ENCODE measurements at places on chromosomes 2 and 18. TPM values are rescaled to one million over a fixed set of nuclear protein-coding genes. Genes with fewer than 3 reads are reported as not detected.

DNA sequence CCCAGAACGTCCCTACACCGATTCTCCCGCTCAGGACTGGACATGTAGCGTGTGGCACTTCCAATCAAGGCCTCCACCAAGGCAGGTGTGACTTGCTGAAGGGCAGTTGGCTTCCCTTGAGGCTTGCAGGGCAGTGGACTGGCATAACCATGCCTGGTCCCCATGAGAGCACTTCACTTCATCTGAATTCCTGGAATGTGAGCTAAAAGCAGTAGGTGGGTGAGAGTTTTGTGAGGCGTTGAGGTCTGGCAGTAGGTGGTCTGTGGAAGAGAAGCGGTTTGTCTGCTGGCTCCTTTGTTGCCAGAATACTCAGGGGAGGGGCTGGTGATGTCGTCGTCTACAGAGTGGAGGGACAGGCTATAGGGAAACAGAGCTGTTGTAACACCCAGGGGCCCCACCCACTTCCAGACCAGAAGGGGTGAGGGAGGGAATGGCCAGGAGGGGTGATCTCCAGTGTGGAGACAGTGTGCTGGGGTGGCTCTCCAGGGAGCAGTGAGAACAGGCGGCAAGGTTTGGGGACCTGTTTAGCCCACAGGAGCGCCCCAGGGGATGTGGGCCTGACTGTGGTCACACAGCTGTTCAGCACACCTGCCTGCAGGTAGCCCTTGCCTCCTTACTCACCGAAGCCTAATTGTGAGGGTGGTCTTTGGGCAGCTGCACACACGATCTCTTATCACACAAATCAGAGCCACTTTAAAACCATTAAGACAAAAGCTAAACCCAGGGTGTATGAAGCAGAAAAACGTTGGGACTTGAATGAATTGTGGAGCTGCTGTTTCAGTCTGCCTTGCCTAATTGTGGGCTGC, 21.5 kb upstream of the ALKAL2 start:
- H3K4me1 ChIP-seq: no peaks in the 10 kb centered on the region
- no peak for DNase-seq
- no peak overlapping the region for H3K27ac ChIP-seq
- no peaks in the 10 kb centered on the region for H3K36me3 ChIP-seq
- no peaks in the 10 kb centered on the region for H3K27me3 ChIP-seq

DNA sequence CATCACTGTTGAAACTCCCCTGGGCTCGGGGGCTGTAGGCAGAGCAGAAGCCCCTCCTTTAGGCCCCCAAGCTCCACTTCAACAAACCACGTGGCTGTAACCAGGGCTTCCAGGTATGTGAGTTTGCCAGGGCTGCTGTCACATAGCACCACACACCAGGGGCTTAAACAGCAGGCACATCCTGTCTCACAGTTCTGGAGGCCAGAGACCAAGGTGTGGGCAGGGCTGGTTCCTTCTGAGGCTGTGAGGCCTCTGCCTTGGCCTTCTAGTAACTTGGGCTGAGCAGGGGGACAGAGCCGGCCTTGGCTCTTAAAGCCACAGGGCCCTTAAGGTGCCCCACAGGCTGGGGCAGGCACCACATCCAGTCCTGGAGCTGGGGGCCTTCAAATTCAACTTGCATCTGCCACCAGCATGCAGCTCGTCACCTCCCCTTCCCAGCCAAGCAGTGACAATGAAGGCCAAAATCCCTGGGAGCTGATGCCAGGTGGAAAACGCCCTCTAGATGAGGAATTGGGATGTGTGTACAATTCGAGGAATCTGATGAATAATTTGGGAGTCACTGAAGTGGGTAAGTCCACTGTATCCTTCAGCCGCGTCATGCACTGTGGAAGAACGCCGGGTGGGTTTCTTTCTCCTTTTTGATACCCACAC, 104.2 kb upstream of the ODC1 start:
- no peaks in the 10 kb centered on the region for H3K36me3 ChIP-seq
- peak; percentile 25 for DNase-seq
- H3K4me3 ChIP-seq: no peak overlapping the region
- no peak overlapping the region for H3K27ac ChIP-seq

The GALNT3 gene
- 0.05 TPM for polyA plus RNA-seq

- no peak overlapping the region for H3K4me3 ChIP-seq
- no peaks in the 10 kb centered on the region for H3K27me3 ChIP-seq
- H3K4me1 ChIP-seq: no peaks in the 10 kb centered on the region
- no peaks in the 10 kb centered on the region for H3K36me3 ChIP-seq
- DNase-seq: no peak
Measured at GRCh38 chr2:166170356-166170755, 42.5 kb upstream of the SCN1A start.

- peaks cover 9% of the 10 kb centered on the region for H3K4me1 ChIP-seq
- peak overlapping the region; percentile 29 for H3K27ac ChIP-seq
Measured at GRCh38 chr2:190343089-190343535, 277 bp upstream of the INPP1 start.

DNA sequence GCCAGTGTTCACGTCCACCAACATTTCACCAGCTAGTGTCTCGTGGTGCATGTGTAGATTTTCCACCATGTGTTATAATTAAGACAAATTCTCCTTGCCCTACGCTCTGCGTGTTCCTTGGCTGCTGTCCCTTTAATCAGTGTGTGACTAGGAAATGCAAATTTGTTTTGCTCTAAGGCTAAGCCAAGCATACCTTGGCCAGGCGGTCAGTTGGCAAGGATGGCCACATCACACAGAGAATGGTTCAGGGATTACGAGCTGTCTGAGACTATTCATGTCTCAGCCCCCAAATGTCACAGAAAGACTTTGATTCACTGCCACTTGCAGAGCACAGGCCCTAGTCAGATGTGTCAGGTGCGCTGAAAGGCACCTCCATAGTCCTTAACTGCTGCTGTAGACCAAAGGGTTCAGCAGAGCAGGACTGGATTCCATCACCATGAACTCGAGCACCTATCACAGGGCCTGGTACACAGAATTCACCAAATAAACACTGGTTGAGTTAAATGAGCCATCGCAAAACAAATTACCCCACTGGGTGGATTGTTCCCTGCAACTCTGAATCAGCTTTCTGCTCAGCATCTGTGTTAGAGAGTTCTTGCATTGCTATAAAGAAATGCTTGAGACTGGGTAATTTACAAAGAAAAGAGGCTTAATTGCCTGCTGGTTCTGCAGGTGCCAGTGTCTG, 128.4 kb downstream of the CABLES1 start:
- H3K36me3 ChIP-seq: no peaks in the 10 kb centered on the region
- no peaks in the 10 kb centered on the region for H3K27me3 ChIP-seq
- H3K4me1 ChIP-seq: peaks cover 24% of the 10 kb centered on the region

DNA sequence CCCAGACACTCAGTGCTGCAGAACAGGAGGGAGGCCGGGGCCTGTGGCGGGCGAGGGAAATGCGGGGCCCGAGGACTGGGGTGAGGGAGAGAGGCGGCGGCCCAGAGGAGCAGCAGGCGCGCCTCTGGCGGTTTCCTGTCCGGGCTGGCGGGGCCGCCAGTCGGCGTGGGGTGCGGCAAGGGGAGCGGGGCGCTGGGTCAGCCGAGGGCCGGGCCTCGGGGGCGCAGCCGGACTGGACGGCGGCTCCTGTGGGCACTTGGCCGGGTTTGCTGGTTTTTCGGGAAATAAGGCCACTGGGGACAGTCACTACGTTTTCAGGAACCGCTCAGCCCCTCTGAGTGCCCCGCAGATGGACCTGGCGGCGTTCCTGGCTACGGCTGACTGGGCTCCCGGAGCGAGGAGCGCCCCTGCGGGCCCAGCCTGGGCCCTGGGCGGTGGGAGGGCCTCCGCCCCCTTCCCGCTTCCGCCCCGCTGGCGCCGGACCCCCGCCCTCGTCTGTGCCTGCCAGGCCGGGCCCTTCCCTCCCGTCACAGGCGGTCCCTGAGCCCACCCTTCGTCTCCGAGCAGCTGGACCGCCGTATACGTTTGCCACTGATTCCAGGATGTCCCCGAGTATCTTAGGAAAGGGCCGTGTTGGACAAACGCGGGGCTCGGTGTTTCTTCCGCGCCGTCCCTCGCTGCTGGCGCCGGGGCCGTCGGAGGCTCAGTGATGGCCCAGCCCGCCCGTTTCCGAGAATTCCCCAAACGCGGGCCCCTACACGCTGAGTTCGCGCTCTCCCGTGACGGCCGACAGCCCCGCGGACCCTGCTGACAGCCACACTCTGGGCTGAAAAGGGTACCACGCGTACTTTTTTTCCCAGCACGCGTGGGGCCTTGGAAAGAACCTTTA, 84.6 kb downstream of the FAM210A start:
- no peaks in the 10 kb centered on the region for H3K4me1 ChIP-seq
- DNase-seq: no peak
- H3K36me3 ChIP-seq: no peaks in the 10 kb centered on the region
- no peaks in the 10 kb centered on the region for H3K27me3 ChIP-seq
- H3K27ac ChIP-seq: no peak overlapping the region

- H3K4me3 ChIP-seq: no peak overlapping the region
- no peaks in the 10 kb centered on the region for H3K27me3 ChIP-seq
- H3K27ac ChIP-seq: no peak overlapping the region
- H3K4me1 ChIP-seq: no peaks in the 10 kb centered on the region
- H3K36me3 ChIP-seq: no peaks in the 10 kb centered on the region
- no peak for DNase-seq
Measured at GRCh38 chr2:145551686-145552085, 1031.8 kb upstream of the ZEB2 start.

DNA sequence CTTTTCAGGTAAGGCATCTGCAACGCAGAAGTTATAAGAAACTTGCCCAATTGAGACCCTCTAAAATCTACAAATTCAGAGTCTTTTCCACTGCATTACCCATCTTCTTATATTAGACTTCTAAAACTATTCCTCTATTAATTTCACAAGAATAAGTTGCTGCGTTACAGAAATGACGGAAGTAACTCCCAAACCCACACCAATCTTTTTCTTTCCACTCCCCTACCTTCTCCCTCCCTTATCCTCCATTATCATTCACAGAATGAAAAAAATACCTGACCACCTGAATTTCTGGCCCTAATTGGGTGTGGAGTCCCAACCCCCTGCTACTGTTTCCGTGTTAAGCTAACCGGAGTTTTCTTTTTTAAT, 689 bp downstream of the RPRD1A start:
- peak overlapping the region; percentile 80 for H3K4me3 ChIP-seq
- no peaks in the 10 kb centered on the region for H3K36me3 ChIP-seq
- H3K27me3 ChIP-seq: no peaks in the 10 kb centered on the region
- no peaks in the 10 kb centered on the region for H3K4me1 ChIP-seq

The ASIC4 gene
- 0.05 TPM for polyA plus RNA-seq

- peaks cover 21% of the 10 kb centered on the region for H3K4me1 ChIP-seq
- H3K4me3 ChIP-seq: no peak overlapping the region
- H3K27ac ChIP-seq: no peak overlapping the region
Measured at GRCh38 chr2:8310557-8311455, 371.1 kb upstream of the ID2 start.

DNA sequence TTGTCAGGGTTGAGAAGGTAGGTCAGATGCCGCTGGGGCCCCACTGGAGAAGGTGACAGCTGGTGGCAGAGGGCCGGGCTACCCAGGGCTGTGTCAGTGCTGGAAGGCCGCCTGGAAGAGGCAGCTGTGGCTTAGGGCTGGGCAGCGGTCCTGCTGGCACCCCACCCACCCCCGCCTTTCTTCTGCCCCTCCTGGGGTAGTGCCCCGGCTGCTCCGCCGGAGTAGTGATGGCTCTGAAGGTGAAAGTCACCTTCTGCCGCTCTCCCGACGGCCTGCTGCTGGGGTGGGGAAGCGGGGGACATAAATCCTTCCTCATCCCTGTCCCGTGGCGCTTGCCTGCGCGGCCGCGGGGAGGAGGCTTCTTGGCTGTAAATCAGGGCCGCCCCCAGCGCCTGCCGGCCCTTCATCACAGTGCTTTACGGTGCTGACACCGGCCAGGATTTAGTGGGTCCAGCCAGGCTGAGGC, 332.2 kb downstream of the DYSF start:
- H3K27ac ChIP-seq: no peak overlapping the region
- peaks cover 2% of the 10 kb centered on the region for H3K4me1 ChIP-seq
- peak; percentile 10 for DNase-seq
- H3K36me3 ChIP-seq: no peaks in the 10 kb centered on the region

The TAF4B gene
- polyA plus RNA-seq: 1.3 TPM

DNA sequence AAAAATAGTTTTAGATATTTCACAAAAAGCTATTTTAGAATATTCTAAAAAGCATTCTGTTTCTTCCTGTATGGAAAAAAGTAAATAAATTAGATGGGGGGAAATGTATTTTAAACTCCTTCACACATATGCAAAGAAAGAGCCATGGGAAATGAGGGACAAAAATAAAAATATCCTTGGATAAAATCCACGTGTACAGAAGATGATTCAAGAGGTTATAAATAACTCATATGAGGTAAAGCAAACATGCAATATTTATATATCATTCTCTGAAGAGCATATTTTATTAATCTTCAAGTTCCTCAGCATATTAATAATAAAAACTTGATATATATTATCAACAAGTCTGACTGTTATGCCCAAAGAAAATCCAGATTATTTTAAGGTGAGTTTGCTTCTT, 8.8 kb upstream of the GFPT1 start:
- no peak overlapping the region for H3K27ac ChIP-seq
- H3K27me3 ChIP-seq: no peaks in the 10 kb centered on the region
- H3K36me3 ChIP-seq: peaks cover 12% of the 10 kb centered on the region
- no peak overlapping the region for H3K4me3 ChIP-seq
- H3K4me1 ChIP-seq: no peaks in the 10 kb centered on the region
